ENCODE measurements at places on chromosomes 3 and 15.

DNA sequence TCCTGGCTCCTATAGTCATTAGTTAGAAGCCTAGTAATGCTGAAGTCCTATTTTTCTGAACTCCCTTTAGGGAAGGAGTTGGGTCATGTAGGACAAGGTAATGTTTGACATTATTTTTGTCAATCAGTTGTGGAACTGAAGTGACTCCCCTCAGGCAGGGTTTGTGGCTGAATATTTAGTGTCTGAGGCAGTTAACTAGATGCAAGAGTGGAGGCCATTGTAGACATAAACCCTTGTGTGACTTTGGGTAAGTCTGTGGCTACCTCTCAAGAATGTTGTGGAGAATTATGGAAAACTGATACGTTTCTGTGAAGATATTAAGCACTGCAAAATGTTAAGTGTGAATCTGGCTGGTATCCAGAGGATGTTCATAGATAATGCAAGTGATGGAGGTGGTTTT, 125.2 kb upstream of the PHLDB2 start:
- DNase-seq: no peak

- DNase-seq: no peak
Observed at GRCh38 chr15:64521201-64521600, 60.8 kb downstream of the ZNF609 start.

DNA sequence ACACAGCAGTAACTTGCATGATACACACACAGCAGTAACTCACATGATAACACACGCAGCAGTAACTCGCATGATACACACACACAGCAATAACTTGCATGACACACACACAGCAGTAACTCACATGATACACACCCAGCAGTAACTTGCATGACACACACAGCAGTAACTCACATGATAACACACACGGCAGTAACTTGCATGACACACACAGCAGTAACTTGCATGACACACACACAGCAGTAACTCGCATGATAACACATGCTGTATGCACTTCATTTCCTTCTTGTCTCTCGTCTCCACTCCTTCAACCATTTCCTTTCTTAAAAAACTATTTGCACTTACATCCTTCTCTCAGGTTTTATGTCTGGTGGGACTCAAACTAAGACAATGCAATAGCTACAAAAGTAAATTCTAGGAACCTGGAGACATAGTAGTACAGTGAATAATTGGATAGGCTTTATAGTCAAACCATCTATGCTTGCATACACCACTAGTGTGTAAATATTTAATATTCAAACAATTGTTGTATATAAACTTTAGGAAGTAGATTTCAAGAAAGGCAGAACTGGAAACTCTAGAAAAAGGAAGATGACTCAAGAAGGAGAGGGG, 130.8 kb downstream of the UACA start:
- no peak for DNase-seq

DNA sequence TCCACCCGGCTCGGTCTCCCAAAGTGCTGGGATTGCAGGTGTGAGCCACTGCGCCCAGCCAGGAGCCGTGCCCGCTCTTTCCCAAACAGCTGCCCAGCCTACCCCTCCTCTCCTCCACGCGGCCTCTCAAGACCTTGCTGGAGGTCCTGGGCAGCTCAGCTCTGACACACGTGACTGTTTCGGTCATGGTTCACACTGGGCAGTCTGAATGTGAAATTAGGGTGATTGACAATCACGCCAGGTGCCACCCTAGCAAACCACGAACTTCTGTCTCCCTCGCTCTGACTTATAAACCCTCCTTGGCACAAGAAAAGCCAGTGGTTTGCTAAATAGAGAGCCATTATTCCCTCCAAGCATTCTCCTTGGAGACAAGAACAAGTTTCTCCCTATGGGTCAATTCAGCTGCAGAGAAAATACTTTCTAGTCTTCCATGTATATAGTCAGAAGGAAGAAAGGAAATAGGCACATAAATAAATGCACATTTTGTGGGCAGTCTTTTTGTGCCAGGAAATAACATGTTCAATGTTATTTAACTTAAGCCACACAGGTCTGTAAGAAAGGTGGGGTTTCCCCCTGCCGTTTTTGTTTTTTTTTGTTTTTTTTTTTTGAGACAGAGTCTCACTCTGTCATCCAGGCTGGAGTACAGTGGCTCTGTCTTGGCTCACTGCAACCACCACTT, 121.9 kb upstream of the MEF2A start:
- DNase-seq: no peak

DNA sequence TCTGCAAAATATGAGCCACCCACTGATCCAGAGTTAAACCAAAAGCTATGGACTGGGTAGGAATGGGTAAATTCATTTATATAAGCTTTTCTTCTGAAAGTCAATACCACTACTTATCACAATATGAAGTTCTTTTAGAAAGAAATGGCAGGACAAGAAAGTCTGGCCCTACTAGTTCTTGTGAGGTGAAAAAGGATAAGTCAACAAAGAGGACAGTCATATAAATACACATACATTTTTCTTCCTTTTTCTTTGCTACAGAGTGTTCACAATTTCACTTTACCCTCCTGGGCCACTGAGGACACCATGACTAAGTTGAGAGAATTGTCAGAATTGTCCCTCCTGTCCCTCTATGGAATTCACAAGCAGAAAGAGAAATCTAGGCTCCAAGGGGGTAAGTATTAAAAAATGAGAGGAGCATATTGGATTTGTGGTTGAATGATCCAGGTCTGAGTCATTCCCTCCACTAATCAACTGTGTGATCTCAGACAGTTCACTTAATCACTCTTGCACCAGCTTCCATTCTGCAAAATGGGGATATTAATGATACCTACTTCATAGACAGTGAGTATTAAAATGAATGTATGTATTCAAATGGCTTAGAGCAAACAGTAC, 27.6 kb downstream of the ACP3 start:
- DNase-seq: no peak

DNA sequence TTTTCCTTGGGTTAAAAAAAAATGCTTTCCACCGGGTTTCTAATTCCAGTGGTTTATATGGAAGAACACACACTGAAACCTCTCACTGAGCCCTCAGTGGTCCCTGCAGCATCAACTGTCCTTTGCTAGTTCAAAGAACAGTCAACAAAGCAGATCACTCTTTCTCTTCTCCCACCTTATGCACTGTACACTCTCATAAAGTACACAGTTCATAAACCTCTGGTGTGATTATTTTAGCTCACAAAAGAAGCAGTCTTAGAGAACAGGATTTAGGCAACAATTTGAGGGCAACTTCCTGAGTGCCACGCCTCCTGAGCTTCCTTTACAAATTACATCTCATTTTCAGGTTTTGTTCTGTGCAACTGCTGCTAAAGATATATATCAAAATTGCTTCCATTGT, 728.4 kb upstream of the GOLIM4 start:
- no peak for DNase-seq

- DNase-seq: no peak
Observed at GRCh38 chr3:46812237-46812791, 50.9 kb downstream of the MYL3 start.

GRCh38 chr3:127174284-127174683, 18.6 kb upstream of the PRR23E start:
- DNase-seq: no peak

DNA sequence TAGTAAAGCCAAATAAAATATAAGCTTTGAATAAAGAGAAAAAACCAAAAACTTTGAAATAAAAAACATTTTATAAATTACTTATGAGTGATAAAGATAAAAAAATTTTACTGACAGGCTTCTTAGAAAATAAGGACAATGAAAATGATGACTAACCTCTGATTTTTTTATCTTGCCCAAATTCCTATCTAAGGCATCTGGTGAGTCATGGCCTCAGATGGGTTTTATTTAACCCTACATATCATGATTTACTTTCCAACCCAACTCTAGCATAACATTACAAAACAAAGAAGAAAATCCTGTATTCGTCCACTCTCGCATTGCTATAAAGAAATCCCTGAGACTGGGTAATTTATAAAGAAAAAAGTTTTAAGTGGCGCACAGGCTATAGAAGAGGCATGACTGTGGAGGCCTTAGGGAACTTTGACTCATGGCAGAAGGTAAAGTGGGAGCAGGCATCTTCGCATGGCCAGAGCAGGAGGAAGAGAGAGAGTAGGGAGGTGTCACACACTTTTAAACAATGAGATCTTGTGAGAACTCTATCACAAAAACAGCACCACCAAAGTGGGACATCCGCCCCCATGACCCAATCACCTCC, 152.1 kb downstream of the NEK10 start:
- DNase-seq: no peak

DNA sequence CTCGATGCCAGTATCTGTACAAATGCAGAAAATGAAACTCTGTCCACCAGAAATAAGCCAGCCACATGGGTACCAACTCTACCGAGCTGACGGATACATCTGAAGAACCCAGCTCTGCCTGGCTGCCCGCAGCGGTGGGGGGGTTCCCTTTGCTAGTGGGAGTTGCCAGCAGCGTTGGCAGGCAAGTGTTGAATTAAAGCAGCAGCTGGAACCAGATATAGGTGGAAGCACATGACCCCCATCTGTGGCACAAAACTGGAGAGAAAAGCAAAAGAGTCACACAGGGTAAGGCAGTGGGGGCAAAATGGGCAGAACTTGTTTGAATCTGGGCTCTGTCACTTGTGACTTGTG, 17.9 kb downstream of the CRYGS start:
- DNase-seq: no peak

- no peak for DNase-seq
Observed at GRCh38 chr3:169758359-169758994, 6.4 kb downstream of the TERC start.

DNA sequence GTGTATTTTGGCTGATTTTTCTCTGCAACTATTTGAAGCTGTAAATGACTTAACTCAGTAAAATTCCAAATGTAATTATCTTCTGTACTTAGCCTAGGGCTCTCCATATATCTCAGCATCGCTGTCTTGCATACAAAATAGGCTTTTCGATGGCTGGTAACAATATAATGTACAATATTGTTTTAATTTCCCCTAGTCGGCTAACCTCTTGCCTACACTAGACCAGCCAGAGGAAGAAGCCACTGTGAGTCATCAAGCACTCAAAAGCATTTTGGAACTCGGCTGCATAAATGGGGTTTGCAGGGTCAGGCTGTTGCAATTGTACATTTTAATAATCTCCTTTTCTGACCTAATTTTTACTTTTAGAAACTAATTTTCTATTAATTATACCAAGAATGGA, 583.8 kb downstream of the FOXP1 start:
- no peak for DNase-seq

- no peak for DNase-seq
Observed at GRCh38 chr3:141323936-141324704, 44.2 kb upstream of the ZBTB38 start.

DNA sequence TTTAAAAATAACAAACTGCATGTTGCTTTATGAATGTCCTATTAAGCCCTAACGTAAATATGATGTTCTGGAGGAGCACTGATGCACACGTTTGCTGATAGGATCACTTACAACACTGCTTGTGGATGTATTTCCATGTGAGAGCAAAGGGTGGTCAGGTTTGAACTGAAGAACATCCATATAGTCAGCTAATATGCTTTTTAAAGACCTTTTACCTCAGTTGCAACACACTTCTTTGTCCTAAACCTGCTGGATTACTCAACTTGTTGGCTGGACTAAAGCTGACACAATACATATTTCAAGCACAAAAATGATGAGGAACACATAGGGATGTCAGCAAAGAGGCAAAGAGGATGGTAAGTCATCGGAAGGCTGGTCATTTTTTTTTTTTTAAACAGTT, 186.6 kb downstream of the TIGIT start:
- DNase-seq: no peak

DNA sequence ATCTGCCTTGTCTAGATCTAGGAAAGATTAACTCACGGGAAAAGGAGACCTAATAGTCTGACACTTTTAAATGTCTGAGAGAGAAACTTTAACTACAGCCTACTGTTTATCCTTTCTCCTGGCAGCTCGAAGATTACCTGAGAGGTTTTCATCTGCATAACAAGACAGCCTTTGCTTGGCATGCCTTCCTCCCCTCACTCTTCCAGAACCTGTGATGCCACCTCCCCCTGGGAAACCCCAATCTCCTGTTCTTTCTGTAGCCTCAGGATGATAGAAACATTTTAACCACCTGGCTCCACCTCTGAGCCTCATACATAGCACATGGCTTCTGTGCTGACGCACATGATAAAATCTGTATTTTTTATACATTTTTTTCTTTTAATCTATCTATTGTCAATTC, 420.8 kb downstream of the CNTN6 start:
- no peak for DNase-seq

- no peak for DNase-seq
Observed at GRCh38 chr15:76172782-76173181, 113.0 kb downstream of the TMEM266 start.

DNA sequence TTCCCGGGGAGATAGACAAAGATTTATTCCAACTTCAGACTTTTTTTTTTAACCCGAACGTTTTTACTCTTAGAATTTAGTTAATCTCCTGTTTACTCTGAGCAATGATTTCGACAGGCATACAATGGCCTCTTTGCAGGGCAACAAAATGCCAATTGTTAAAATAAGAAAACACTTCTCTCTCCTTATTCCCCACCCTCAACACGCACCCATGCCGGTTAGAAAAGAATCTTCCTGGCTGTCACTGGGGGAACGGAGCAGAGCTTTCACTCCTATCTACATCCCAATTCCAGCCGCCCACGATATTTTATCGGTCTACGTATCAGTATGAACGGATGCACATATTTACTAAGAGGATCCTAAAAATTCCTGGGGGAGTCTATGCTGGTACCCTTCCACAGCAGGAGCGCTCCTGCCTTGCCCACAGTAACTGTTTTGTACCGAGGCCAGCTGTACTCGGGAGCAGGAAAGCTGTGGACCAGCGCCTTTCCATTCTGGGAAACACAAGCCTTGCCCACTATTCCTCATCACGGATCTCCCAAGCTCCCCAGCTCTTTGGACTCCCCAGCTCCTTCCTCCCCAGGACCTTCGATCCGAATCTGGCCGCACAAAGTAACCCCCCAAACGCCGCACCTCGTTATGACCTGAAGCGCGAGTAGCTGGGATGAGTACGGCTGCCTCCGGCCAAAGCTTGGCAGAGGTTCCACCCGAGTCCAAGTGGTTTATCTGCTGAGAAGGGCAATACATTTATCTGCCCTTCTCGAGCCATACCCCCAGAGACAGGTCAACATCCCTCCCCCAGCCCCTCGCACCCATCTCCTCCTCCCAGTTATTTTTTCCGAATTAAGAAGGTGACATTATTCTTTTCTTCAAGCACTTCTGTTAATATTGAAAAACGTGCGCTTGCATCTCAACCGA, 2.2 kb upstream of the FOXB1 start:
- no peak for DNase-seq

GRCh38 chr15:90618330-90619125, 88.8 kb downstream of the CRTC3 start:
- no peak for DNase-seq

GRCh38 chr3:15903759-15904720, 106.3 kb upstream of the ANKRD28 start:
- no peak for DNase-seq

DNA sequence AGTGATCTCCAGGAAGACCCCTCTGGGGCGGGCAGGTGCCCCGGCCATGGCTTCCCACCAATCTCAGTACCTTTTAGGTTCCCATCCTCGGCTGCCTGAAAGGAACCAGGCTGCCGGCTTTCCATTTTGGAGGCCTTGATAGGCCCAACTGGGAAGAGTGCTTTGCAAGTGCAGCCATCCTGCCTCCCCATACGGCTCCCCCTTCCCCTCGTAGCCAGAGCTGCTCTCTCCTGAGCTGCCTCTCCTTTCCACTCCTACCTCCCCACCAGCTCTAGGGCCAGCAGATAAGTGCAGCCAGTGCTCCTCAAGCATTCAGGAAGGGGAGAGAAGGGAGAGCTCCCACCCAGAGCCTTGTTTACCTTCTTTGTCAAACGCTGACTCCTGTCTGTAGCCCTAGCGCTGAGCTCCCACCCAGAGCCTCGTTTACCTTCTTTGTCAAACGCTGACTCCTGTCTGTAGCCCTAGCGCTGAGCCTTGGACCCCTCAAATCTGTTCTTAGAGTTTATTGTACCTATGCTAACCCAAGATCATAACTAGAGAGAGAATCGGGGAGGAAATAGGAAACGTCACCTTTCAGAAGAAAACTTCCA, 133.0 kb downstream of the LRRK1 start:
- DNase-seq: no peak
